PC-3 (cell line): ENCODE measurements at places on chromosomes 12 and 14. TPM values are rescaled to one million over a fixed set of nuclear protein-coding genes. Genes with fewer than 3 reads are reported as not detected.
A peak's percentile ranks its signal among the peaks of the same experiment; 100 is the strongest.

MYF6 gene
- total RNA-seq = not detected in 2 replicates

DDIT3 gene
- 27.4 and 33.1 TPM in 2 replicates for total RNA-seq

SLC5A8 gene
- total RNA-seq = not detected in 2 replicates

SYT1 gene
- 0.12 and 0.51 TPM in 2 replicates for total RNA-seq

SMIM41 gene
- total RNA-seq = not detected in 2 replicates

GRCh38 chr12:75334384-75335030 lies at the start of gene GLIPR1L1:
GLIPR1L1 (plus strand) TSS chr12:75334670; CDS start chr12:75334729, 59 bp downstream.
- DNase-seq = peak; percentile 81

GRCh38 chr12:122545855-122546254 lies 18.8 kb downstream of the KNTC1 start:
- DNase-seq = no peak

- DNase-seq = no peak
Observed at GRCh38 chr12:123867141-123867540, 105.0 kb downstream of the DNAH10 start.

DNA sequence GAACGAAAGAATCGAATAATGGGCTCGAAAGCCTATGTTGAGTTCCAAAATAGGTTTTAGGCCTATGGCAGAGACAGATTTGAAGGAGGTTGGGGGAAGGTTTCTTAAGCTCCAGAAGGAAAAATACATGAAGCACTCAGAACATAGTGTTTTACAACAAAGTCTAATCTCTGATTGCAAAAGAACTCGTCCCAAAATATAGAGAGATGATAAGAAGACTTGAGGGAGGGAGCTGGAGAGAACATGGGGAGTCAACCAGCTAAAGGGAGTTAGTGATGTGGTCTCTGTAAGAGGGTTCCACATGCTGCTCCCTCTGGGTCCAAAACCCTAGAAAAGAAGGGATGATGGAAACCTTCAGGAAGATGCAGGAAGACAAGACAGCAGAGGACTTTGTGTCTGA lies 54.8 kb upstream of the DAAM1 start:
- no peak for DNase-seq

DNA sequence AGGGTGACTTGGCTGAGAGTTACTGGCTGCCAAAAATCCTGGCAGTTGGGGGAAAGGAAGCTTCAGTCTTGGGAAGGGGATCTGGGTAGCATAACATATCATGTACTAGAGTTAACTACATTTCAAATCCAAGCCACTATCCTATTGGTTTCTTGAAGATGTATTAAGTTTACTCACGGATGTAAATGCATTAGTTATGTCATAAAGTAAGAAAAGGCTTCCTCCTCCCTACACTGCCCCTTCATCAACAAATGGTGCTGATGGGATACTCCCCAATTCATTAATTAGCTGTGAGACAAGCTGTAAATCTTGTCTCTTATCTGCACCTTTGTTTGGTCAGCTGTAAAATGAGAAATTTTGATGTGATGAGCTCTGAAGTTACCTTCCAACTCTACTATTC lies 150.1 kb upstream of the SOX5 start:
- DNase-seq = no peak
